ENCODE measurements at places on chromosomes 6 and 20.

GRCh38 chr20:63178446-63178820 is 37.5 kb downstream of the YTHDF1 start:
- no peak for DNase-seq

- DNase-seq = no peak
Observed at GRCh38 chr6:166655251-166655650, 28.2 kb upstream of the RPS6KA2 start.

- DNase-seq = no peak
Observed at GRCh38 chr6:121395736-121396135, 39.7 kb upstream of the GJA1 start.

DNA sequence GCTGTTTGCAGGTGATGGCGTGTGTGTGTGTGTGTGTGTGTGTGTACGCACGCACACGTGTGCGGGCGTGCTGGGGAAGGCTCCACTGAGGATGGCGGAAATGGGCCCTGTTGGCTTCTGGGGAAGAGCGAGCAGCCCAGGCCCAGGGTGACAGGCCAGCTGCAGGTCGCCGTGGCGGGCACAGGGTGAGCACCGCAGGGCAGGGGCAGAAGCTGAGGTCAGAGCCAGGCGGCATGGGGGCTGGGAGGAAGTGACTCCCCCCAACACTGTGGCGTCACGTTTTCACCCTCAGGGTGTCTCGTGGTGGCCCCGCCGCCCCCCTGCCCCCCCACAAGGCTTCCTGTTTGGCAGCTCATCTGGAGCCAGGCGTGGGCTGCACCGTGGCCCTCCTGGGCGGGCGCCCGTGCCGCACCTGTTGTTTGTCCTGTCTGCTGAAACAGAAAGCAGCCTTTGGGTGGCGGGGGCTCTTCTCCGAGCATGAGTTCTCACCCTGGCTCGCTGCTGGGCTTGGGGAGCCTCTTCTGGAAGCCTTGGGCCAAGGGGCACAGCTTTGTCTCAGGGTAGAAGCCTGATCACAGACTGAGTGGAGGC is 7.1 kb downstream of the RBM38 start:
- DNase-seq = peak; percentile 84

GRCh38 chr6:139784222-139784769 is 409.8 kb upstream of the CITED2 start:
- DNase-seq = no peak

DNA sequence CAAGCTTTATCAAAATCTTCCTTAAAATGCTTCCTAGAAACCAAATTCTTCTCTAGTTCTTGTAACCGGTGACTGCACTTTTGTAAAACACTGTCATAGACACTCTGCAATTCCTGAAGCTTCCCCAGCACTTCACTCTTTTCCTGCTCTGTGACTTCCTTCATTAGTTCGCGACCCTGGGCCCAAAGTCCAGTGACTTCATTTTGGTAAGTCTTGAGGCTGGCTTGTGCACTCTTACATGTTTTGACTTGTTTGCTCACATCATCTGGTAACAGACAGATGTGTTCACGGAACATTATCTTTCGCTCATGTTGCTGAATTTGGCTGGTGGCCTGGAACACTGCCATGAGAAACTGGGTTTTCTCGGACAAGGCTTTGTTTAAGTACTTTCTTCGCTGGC is 306.2 kb downstream of the SYNE1 start:
- no peak for DNase-seq

DNA sequence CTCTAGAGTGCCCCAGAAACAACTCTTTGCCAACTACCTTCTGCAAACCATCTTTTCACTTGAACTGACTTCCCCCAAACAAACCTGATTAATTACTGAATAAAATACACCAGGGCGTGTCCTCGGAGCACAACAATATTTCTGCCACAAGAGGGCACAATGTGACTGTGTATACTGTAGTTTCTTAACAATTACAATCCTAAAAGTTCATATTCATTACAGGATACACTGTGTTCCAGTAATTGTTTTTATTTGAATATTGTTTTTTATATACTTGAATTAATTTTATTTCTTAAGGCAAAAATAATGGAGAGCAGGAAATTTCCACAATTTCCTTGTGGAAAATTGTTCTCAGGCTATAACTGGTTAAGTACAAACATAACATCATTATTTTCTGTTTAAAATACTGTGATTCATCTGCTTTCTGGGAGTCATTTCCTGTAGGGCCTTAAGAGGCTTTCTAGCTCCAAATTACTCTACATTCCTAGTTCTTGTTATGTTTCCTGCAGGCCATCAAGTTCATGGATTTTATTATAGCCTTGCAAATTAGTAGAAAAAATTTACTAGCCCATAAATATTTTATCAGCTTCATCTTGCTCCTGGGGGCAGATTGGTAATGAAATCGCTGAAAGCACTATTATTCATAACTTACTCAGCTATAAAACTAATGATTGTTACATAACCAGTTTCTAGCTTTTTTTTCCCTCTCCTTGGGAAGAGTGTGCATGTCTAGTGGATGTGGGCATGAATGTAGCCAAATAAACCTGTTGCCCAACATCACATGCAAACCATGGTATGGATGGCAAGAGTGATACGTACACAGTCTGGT is 51.9 kb upstream of the SLC22A16 start:
- no peak for DNase-seq

DNA sequence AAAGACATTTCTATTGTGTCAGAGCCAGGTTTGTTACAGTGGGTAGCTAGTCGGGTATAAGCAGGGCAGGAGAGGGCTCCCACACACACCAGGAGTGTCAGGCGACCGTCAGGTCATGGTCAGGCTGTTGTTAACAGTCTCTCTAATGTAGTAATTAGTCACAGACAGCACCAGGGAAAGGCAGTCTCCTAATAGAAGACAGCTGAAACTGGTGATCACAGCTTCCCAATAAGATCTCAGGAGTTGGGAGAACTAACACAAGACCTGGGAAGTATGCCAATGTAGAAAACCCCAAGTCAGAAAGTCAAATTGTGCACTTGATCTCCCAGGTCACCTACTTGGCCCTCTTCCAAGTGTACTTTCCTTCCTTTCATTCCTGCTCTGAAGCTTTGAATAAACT is 53.0 kb upstream of the GPR6 start:
- DNase-seq = no peak

GRCh38 chr6:396126-396520 is 4.6 kb downstream of the IRF4 start:
- no peak for DNase-seq

- no peak for DNase-seq
Observed at GRCh38 chr6:11729076-11729475, 49.5 kb downstream of the ADTRP start.
